ENCODE measurements at places on chromosomes 3 and 15. TPM values are rescaled to one million over a fixed set of nuclear protein-coding genes. Genes with fewer than 3 reads are reported as not detected.

FMN1 gene
- 53.7 TPM for total RNA-seq

- peak; percentile 28 for DNase-seq
Observed at GRCh38 chr15:40322531-40323238, 807 bp upstream of the INAFM2 start.

DNA sequence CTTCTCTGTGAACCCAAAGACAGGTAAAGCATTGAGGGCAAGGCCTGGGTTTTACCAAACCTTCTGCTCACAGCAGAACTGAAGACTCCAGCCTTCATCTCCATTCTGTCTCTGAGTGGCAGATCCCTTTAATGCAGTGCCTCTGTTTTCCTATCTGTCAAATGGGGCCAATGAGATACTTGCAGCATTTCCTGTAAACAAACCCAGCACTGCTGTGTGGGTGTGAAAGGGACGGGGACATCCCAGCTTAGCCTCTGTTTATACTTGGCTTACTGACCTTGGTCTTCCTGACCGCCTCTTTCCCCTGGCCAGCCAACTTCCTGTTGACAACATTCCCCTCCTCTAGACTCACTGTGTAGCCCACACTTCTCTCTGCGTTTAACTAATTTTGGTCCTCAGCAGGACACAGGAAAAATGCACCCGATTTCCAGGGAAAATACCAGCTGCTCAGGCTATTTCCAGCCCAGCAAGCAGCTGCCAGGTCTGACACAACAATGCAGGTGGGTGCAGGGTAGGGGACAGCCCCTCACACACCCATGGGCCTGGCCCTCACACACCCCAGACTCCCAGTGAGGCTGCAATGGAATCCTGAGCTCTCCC is 105.9 kb upstream of the HERC1 start:
- DNase-seq, result peak; percentile 68

DNA sequence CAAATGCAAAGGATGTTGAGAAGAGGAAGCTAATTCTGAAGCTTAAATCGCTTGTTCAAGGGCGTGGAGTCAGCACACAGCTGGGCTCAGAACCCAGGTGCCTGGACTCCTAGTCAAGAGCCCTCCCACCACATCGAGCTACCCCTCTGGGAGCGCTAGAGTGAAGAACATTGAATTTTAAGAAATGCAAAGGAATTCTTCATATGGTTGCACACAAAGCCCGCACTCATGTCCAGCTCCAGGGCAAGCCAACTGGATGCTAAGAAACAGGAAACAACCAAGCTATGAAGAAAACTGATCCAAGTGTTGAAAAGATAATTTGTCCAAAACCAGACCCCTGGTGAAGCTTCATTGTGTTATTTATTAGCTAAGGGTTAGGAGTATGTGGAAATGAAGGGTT is 122.3 kb downstream of the ALDH1A2 start:
- DNase-seq, result no peak

- no peak for DNase-seq
Observed at GRCh38 chr3:71109241-71109976, 474.1 kb downstream of the FOXP1 start.

DNA sequence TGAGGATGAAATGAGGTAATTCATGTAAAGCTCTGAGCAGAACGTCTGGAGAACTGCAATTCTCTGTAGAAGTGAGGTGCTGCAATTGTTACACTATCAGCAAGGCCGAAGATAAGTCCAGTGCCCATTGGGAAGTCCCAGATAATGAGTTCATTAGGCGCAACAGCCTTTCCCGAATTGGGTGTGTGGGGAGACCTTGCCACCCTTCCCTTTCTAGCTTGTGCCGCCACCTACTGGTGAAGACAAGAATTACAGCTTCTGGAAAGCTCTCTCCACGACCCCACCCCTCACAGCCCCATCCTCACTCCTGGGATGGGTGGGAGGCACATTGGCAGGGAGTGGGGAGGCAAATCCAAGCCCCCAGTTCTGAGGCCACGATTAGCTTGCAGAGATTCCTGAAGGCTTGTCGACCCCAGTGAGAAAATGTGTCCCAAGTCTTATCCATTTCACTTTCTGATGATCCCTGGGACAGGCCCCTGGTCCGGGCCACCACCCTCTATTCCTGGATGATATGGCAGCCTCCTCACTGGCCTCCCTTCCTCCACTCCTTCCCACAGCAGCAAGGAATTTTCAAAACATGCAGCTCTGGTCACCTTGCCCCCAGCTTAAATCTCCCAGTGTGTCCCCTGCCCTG is 36.4 kb downstream of the FAM3D start:
- DNase-seq, result peak; percentile 78

P4HTM gene
- 107 TPM for total RNA-seq

DNA sequence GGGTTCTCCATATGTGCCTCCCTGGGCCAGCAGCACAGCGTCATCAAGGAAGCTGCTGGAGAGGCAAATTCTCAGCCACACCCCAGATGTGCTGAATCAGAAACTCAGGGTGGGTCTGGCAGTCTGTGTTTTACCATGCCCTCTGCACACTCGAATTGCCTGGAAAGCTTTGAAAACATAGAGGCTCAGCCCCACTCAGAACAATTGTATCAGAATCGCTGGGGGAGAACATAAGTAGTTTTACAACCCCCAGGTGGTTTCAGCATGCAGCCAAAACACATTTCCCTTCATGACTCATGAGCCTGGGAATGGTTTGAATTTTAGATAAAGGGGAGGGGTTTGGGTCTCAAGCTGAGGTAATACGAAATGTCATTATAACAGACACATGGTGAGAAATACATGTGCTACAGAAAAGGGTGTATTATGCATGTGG is 9.6 kb downstream of the TGM4 start:
- no peak for DNase-seq

GRCh38 chr3:30631243-30631904 is 25.0 kb downstream of the TGFBR2 start:
- DNase-seq, result no peak

DNA sequence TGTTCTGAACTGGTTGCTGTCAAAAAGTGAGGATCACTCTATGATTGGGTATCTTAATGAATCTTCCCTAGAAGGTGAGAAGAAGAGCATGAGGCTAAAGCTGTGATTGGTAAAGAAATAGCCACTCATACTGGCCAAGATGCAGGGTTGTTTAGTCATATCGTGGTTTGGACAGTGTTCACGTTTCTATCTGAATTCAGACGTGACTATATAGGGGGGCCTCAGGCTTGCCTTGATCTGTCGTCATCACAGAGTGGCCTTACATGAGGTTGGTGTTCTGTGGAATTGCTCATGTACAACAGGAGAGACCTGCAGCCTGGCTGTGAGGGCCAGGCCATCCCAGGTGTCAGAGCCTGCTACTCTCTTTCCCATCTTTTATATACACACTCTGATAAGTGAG is 12.4 kb downstream of the RTP2 start:
- DNase-seq, result no peak

LRRK1 gene
- 24.6 TPM for total RNA-seq

DNA sequence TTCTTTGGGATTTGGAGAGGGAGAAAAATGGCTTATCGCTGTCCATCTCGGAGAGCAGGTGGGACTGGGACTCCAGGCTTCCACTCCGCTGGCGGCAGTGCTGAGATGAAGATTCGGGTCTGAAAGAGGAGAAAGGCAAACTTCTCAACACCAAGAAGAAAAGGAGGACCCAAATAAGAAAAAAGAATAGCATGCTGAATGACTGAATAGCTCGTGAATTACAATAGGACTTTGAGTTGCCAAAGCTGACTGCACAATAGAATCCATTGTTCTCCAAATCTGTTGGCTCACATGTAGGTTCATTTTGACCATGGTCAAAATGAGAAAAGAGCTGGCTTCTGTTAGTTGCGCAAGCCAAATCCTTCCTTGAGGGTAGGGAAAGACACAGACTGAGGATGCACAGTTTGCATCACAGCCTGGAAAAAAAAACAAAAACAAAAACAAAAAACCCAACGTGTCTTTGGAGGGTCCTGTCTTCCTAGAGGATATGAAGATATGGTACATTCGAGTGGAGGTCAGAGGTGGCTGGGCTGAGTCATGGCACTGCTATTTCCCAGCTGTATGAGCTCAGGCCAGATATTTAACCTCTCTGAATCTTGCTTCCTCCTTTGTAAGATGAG is 59.3 kb upstream of the LMOD3 start:
- no peak for DNase-seq

GRCh38 chr3:173111321-173111720 is 29.7 kb downstream of the SPATA16 start:
- DNase-seq, result no peak

DNA sequence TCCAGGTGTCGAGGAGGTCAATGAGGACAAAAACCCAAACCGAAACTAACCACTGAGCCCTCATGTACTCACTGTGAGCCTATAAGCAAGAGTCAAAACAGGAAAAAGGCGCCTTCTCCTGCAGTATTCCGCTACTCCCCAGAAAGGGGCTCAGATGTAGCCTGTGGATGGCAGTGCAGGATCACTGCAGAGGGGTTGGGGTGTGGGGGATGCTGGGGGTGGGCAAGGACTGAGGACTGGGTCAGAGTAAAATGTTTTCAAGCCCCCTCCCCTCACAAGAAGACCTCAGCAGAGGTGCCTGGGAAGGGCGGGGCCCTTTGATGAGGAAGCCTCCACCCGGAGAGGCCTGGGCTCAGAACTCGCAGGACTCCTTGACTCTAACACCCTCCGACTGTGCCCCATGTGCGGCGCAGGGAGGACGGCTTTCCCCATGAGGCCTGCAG is 170.1 kb downstream of the OSBPL10 start:
- DNase-seq, result no peak

- DNase-seq, result no peak
Observed at GRCh38 chr15:88563638-88564037, 17.2 kb upstream of the DET1 start.

- DNase-seq, result peak; percentile 32
Observed at GRCh38 chr3:45646051-45646585, 43.1 kb upstream of the SACM1L start.

GRCh38 chr15:90059208-90059985 is 42.9 kb downstream of the IDH2 start:
- peak; percentile 44 for DNase-seq

DNA sequence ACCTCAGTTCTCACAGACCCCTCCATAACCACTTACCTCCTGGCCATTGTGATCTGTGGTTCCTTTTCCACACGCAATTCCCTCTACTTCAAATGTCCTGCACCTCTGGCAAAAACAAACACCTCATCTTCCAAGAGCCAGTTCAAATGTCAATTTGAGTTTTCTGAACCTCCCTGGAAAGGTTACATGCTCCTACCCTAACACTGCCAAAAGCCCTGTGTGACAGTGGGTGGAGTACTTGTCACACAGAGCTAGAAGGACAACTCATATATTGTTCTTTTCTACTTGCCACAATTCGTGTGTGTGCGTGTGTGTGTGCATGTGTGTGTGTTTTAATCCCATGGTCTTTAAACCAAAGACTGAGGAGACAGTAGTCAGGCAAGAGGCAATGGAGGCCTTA is 331.8 kb upstream of the ARHGEF26 start:
- no peak for DNase-seq

DNA sequence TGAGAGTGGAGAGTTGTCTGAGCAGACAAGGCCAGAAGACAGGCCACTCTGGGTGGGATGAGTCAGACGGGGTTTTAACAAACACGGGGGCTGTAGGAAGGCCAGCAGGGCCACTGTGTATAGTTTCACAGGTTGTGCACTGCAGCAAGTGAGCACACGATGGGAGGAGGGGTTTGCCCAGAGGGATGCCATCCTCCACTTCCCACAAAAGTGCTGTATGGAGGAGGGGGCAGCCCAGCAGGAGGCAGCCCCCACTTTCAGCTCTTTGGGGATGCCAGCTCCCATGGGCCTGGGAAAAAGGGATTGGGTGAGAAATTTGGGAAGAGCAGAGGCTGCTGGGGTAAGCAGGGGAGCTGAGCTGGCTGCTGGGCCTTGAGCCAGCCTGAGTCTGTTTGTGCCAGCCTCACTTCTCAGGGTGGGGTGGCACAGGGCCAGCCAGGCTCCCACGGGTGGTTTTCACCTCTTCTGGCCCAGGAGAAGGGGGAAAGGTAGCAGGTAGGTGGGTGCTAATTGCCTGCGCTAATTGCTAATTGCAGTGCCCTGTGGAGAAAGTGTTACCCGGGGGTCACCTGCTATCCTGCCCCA is 6.7 kb downstream of the ZBTB47 start:
- no peak for DNase-seq

GRCh38 chr15:63749330-63749942 is 84.3 kb downstream of the HERC1 start:
- no peak for DNase-seq

DNA sequence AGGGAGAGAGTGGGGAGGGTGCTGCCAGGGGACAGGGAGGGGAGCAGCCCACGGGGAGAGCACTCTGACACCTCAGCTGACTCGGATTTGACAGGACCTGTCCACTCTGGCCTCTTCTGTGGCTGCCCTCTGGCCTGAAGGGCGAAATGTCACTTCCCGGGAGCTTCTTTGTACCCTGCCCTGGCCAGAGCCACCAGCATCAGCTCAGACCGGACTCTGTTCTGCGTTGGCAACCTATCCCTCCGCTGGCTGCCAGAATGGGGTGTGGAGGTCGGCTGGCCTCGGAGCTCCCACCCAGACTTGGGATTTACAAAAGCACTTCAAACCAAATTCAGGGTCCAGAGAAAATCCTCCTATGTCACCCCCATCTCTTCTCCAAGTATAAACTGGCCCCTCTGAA is 336.7 kb upstream of the FRG2C start:
- DNase-seq, result no peak

- no peak for DNase-seq
Observed at GRCh38 chr3:173465112-173465511, 67.6 kb downstream of the NLGN1 start.

CACNA2D2 gene
- total RNA-seq, result 19.3 TPM

DNA sequence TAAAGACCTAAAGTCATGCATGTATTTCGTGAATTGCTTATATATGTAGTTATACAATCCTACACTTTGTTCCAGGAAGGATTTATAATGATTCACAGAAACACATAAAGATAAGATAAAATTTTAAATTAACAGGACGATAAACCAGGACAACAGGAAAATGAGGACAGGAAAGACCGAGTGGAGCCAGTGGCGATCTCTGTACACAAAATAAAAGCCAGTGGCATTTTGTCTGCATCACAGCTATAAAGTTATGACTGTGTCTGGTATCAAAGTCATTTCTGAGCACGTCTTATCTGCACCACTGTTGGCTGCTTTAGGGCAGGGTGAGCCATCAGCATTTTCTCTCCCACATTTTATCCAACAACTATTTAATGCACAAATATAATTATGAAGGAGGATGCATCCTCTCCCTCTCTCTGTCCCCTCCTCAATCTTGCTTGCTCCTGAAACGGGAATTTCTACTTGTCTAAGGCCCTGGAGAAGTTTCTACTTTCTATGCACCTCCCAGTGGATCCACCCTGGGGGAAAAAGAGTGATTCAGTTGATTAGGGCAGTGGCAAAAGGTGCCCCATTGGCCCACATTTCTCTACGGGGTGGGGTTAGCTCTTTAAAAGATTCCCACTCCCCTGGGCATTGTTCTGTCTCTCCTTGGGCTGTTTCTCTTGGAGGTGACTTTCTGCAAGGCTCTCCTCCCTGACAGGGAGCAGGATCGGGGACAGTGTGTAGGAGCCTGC is 159.4 kb upstream of the UBE2E1 start:
- DNase-seq, result no peak

SPTSSB gene
- total RNA-seq, result not detected
